Activated naive CD8-positive, alpha-beta T cell treated with anti-CD3 and anti-CD28 coated beads, Interleukin-2, amount 10 ng/mL, durations not matched to agents 7 days and 5 days (primary cell): ENCODE measurements at places on chromosomes 2 and 18. TPM values are rescaled to one million over a fixed set of nuclear protein-coding genes. Genes with fewer than 3 reads are reported as not detected.

DNA sequence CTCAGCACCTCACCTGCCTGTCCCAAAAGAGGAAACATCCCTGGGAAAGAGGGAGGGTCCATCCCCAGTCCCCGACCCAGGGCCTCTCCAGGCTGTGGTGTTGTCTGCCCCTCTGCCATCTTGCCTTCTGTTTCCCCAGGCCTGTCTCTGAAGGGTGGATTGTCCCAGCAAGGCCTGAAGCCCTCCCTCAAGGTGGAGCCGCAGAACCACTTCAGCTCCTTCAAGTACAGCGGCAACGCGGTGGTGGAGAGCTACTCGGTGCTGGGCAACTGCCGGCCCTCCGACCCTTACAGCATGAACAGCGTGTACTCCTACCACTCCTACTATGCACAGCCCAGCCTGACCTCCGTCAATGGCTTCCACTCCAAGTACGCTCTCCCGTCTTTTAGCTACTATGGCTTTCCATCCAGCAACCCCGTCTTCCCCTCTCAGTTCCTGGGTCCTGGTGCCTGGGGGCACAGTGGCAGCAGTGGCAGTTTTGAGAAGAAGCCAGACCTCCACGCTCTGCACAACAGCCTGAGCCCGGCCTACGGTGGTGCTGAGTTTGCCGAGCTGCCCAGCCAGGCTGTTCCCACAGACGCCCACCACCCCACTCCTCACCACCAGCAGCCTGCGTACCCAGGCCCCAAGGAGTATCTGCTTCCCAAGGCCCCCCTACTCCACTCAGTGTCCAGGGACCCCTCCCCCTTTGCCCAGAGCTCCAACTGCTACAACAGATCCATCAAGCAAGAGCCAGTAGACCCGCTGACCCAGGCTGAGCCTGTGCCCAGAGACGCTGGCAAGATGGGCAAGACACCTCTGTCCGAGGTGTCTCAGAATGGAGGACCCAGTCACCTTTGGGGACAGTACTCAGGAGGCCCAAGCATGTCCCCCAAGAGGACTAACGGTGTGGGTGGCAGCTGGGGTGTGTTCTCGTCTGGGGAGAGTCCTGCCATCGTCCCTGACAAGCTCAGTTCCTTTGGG is 47.2 kb downstream of the BOLA3 start:
- DNase-seq = no peak

DNA sequence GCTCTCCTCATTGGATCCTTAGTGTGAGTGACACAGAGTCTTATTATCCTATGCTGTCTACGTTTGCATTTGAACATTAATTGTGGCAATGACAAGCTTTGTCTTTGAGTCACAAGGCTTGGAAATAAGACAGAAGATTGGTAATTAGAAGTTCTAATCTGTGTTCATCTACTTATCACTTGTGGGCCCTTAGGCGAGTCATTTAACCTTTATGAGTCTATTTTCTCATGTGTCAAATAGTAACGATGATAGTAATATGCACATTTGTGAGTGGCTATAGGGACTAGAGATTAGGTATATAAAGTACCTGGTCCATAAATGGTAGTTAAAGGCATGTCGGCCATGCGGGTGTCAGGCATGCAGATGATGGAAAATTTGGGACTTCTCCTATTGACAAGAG is 105.6 kb upstream of the NABP1 start:
- no peak for DNase-seq

GRCh38 chr18:63325086-63325686 is 5.6 kb upstream of the BCL2 start:
- DNase-seq = no peak

DNA sequence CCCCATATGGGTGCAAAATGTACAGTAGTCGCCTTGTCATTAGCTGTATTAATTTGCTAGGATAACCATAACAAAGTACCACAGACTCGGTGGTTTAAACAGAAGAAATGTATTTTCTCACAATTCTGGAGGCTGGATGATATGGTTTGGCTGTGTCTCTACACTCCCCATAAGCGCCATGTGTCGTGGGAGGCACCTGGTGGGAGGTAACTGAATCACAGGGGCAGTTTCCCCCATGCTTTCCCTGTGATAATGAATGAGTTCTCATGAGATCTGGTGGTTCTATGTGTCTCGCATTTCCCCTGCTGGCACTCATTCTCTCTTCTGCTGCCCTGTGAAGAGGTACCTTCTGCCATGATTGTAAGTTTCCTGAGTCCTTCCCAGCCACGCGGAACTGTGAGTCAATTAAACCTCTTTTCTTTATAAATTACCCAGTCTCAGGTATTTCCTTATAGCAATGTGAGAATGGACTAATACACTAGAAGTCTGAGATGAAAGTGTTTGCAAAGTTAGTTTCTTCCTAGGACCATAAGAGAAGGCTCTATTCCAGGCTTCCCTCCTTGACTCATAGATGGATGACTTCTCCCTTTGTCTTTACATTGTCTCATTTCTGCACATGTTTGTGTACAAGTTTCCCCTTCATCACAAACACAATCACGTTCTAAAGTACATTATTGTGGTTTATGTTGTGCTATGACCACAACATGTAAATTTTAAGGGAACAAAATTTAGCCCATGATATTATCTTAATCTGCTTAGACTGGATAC is 1442.6 kb downstream of the SUCLG1 start:
- no peak for DNase-seq

- DNase-seq = no peak
Observed at GRCh38 chr2:188645986-188646385, 328.2 kb upstream of the COL3A1 start.

DNA sequence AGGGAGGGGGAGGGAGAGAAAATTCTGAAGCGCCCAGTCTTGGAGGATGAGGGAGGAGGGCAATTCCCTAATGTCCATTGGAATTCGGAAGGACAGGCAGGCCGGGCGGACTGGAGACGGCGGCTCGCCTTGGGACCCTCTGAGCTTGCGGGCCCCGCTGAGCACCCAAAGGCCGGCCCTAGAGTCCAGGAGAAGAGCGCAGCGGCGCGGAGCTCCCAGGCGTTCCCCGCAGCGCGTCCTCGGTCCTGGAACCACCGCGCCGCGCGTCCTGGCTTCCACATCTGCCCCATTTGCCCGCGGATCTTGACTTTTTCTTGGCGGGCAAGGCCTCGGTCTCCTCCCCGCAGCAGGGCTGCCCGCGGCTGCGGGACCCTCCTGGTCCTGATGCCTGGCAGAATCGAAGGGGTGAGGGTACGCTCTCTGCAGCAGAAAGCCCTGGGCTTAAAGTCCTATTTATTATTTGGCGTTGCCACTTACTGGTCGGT is 675 bp upstream of the MLPH start:
- DNase-seq = no peak

- no peak for DNase-seq
Observed at GRCh38 chr2:68907232-68907919, 36.2 kb upstream of the BMP10 start.

GRCh38 chr18:42614619-42615293 is 500.7 kb downstream of the RIT2 start:
- no peak for DNase-seq

- DNase-seq = no peak
Observed at GRCh38 chr2:103898561-103898960, 955.4 kb upstream of the POU3F3 start.

DNA sequence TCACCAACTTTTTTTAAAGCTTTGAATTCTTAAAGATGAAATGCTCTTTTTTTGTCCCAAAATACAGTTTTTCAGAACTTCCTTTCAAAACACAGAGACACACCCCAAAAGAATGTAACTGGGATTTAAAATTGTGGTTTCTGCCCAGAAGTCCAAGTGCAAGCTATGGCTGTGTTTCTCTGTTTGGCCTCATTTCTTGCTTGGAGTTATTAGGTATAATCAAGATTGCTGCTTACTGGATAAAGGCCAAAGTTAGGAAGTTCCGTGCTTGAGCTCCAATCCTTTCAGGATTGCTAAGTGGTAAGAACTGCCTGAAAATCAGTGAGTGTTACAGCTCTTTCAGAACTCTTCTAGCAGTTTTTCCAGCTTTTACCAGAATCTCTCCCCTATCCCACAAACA is 16.9 kb downstream of the ZBTB7C start:
- DNase-seq = no peak

DNA sequence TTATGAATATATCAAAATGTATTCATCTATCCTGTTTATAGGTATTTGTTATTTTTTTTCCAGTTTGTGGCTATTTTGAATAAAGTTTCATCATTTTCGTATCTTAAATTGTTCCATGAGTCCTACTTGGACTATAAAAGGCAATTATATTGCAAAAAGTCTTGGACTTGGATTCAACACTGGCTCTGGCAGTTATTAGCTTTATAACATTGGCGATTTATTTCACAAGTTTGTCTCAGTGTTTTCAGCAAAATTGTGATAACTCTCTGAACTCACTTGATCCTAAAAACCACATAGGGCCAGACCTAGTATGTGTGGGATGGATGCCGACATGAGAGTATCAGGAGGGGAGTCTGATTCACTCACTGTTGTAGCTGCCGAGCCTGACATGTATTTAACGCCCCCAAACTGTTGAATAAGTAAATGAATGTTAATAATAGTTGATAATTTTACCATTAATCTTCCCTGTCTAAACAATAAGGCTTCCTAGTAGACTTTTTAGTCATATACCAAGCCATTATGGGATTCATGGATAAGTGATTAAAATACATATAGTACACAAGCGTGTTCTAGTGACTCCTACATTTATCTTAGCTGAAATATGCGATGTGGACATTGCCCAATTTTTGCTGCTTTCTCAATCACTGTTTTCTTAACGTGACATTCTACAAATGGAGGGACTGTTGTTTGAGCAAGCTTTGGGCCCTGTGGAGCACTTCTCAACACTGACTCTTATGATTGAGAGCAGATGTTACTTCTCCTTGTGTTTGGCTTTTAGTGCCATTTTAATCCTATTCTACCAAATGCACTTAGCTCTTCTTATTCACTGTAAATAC is 907.6 kb downstream of the EPHA4 start:
- DNase-seq = no peak

- DNase-seq = no peak
Observed at GRCh38 chr2:31874071-31874470, 136.7 kb downstream of the MEMO1 start.

- DNase-seq = no peak
Observed at GRCh38 chr18:31648966-31649429, 35.4 kb downstream of the B4GALT6 start.

DNA sequence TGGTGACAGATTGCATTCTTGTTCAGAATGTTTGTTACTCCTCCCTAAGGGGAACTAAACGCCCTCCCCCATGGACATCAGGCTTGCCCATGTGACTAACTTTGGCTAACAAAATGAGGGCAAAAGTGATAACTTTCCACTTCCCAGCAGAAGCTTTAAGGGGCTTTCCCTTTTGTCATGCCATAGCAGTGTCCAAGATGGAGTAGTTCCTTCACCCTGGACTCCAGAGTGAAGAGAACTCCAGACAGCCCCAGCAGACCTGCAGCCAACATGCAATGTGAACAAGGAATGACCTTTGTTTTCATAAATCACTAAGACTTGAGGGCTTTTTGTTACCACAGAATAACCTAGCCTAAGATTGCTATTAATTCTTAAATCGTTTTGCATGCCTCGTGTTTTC is 163.5 kb downstream of the ZEB2 start:
- no peak for DNase-seq

DNA sequence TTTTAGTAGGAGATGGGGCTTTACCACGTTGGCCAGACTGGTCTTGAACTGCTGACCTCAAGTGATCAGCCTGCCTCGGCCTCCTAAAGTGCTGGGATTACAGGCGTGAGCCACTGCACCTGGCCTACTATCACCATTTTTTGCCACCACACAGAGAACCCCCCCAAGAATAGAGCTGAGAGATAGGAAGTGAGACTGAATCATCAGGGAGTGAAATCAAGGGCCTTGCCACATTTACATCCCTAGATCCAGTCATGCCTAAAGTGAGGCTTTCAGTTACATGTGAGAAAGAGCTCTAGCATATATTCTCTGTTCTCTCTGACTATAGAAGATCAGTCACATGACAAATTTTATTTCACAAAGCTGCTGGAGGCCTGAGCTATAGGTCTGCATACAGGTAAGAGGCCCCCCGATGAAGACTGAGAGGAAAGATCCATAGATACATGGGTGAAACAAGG is 28.0 kb upstream of the KCMF1 start:
- DNase-seq = no peak

DNA sequence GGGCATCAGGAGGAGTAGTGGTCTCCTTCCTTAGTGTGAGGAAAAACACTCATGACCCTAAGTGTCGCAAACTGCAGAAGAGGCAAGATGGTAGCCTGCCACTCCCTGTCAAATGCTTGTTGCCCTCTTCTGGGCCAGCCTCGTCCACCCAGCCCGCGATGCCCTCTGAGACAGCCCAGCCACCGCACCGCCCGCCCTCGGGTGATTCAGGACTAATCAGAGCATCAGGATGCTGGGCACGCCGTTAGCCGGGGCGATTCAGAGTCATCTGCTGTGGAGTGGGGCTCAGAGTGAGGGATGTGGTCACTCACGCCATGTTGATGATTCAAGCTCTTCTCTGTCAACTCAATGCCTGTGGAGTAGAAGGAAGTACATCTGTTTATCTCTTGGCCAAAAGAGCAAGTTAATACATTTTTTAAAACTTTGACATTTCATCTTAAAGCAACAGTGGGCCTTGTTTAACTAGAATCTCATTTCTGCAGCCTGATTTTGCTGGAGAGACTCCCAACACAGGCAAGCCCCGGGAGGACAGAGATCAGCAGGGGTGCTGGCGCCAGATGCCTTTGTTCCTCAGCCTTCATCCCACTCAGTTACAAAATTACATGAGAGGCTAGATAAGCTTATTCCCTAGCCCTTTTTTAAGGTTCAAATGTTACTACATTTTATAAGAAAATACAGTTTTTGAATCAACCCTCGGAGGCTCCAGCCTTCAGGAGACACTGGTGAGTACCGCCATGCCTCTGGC is 79.0 kb downstream of the TMEM18 start:
- DNase-seq = no peak

DNA sequence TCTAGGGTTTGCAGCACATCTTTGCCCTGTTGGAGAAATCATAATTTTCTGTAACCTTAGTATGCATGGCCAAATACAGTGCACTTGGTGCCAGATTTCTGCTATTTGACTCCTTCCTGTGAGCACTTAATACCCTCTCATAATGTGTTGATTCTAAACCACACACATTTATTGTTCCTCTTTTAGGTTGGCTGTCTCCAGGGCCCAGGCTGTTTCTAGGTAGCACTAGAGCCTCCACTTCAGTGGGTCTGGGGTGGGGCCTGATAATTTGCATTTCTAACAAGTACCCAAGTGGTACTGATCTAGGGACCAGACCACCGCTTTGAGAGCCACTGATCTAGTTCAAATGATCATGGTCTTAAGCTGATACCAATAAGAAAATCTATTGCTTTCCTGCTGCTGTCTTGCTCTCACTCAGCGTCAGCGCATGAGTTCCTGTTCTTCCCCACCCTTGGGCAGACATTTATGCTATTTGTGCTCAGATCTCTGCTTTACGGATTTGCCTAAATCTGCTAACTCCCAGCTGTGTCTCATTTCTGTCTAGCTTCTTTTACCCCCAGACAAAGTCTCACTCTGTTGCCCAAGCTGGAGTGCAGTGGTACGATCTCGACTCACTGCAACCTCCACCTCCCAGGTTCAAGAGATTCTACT is 7.4 kb downstream of the PTRHD1 start:
- no peak for DNase-seq

- no peak for DNase-seq
Observed at GRCh38 chr2:39266139-39266805, 22.5 kb upstream of the CDKL4 start.

GRCh38 chr2:179985163-179985820 is 21.8 kb downstream of the CWC22 start:
- no peak for DNase-seq

The RAB17 gene
- total RNA-seq = not detected

The PDCD1 gene
- 5.4 TPM for total RNA-seq

The PRKAG3 gene
- not detected for total RNA-seq

The IHH gene
- total RNA-seq = not detected

The GBX2 gene
- total RNA-seq = not detected

The AMER3 gene
- not detected for total RNA-seq

The LIPG gene
- not detected for total RNA-seq

The TMEM178A gene
- total RNA-seq = 0.23 TPM

The ARHGAP25 gene
- total RNA-seq = 117 TPM
